GM20000 (cell line): ENCODE measurements at places on chromosomes 13 and 19.

DNA sequence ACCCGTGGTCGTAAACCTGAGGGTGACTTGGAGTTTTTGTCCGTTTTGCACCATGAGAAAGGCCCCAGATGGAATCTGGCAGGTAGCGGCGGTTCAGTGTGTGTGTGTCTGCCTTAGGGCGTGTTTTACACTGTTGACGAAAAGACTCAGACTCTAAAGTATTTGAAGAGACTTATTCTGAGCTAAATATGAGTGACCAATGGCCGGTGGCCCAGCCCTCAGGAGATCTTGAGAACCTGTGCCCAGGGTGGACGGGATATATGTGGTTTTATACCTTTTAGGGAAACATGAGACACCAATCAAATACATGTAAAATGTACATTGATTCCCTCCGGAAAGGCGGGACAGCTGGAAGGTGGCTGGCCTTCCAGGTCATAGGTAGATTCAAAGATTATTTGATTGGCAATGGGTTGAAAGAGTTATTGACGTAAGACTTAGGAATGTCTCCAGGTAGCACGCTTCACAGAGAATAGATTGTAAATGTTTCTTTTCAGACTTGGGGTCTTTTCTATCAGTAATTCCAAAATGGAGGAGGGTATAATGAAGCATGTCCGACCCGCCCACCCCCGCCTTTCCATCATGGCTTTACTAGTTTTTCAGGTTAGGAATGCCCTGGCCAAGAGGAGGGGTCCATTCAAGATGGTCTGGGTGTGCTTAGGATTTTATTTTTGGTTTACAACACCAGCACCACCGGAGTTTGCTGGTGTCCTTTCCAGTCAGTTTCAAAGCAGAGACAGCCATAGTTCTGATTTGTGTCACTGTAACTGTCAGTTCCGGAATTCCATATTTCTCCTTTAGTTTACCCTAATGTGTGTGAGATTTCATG is 1.0 kb upstream of the ZNF529 start:
- no peak for DNase-seq

GRCh38 chr19:49418511-49418910 is 4.7 kb downstream of the PTH2 start:
- no peak for DNase-seq

GRCh38 chr19:48405850-48406249 is 12.4 kb downstream of the GRIN2D start:
- DNase-seq: peak; percentile 60

- DNase-seq: no peak
Measured at GRCh38 chr19:30387311-30388115, 15.3 kb downstream of the ZNF536 start.

GRCh38 chr19:40974633-40975037 is 16.4 kb upstream of the CYP2B6 start:
- DNase-seq: peak; percentile 79

GRCh38 chr13:31124204-31124603 is 37.5 kb downstream of the HSPH1 start:
- DNase-seq: no peak

- no peak for DNase-seq
Measured at GRCh38 chr13:36377826-36378468, 31.8 kb upstream of the SPART start.

DNA sequence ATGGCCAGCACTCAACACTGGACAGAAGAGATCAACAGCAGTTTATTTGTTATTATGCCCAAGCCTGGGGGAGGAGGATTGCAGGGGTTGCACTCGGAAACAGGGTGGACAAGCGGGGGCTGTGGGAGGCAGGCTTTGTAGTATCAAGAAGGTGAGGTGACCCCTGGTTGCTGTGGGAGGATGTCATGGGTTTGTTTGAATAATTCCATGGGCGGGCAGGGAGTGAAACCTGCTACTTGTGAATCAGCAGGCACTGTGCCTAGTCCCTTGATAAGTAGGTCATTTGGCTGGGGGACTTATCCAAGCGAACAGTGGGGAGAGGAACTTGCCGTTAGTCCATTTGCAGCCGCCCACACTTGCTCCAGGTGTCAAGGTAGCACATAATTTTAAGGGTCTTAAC is 84.4 kb upstream of the KCTD15 start:
- no peak for DNase-seq

DNA sequence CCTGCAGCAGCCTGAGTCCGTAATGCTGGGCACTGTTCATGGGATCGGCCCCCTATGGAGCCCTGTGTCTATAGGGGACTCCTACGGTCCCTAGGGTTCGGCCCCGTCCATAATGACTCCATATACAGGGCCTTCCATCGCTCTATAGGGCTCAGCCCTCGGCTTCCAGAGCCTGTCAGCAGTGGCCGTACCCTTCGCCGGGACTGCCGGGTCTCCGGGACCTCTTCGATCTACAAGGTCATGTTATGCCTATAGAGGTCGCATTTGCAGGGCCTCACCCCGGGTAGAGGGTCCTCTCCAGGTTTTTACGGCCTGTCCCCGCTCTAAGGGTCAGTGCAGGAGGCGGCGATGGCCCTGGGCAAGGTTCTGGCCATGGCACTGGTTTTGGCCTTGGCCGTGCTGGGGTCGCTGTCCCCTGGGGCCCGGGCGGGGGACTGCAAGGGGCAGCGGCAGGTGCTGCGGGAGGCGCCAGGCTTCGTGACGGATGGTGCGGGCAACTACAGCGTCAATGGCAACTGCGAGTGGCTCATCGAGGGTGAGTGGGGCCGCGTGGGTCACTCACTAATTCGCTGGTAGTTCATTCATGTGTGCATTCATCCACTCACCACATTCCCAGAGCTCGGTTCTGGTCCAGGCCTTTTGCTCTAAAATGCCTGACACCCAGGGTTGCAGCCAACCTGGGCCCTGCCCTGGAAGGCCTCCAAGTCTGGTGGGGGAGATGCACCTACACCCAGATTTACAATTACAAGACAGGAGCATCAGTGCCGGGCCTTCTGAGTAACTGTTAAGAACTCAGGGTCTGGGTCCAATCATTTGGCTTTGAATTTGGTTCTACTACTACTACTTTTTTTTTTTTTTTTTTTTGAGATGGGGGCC is 699 bp downstream of the MEGF8 start:
- peak; percentile 63 for DNase-seq

GRCh38 chr13:74329962-74330361 is 195.8 kb upstream of the KLF12 start:
- no peak for DNase-seq

DNA sequence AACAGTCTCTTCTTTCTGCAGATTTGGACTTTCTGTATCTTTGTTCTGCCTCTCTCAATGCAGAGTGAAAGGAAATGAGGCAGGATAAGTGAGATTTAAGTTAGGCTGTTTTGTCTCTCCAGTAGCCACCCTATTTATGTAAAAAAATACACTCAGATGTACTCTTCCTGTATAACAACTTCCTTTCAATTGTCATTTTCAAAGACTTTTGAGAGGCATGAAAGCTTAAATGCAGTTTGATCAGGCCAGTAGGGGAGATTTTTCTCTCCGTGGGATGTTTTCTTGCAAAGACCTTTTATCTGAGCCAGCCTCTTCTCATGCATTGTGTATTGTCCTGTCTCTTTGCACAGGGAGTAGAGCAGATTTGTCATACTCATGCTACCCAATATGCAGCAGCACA is 166.8 kb downstream of the SLITRK5 start:
- DNase-seq: no peak

- DNase-seq: no peak
Measured at GRCh38 chr13:72125561-72125960, 258.6 kb upstream of the DACH1 start.
